ENCODE measurements at places on chromosomes 1 and 21. TPM values are rescaled to one million over a fixed set of nuclear protein-coding genes. Genes with fewer than 3 reads are reported as not detected.

- peak; percentile 14 for DNase-seq
Observed at GRCh38 chr1:186091222-186091720, 283.8 kb downstream of the TPR start.

GRCh38 chr1:179141592-179142251, 59.9 kb downstream of the TOR3A start:
- peak; percentile 76 for DNase-seq

- DNase-seq, result no peak
Observed at GRCh38 chr21:29290240-29290639, 8.5 kb upstream of the BACH1 start.

DNA sequence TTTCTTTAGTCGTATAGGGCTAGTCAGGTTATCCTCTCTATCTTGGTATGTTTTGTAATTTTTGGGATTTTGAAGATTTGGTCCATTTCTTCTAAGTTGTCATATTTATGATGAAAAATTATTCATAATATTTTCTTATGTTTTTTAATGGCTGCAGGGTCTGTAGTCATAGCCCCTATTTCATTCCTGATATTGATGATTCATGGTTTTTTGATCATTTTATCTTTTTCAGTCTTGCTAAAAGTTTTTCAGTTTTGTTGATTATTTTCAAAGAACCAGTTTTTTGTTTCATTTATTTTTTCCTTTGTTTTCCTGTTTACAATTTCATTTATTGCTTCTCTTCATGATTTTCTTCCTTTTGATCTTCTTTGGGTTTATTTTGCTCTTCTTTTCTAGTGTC, 50.2 kb downstream of the DIRAS3 start:
- DNase-seq, result no peak

DNA sequence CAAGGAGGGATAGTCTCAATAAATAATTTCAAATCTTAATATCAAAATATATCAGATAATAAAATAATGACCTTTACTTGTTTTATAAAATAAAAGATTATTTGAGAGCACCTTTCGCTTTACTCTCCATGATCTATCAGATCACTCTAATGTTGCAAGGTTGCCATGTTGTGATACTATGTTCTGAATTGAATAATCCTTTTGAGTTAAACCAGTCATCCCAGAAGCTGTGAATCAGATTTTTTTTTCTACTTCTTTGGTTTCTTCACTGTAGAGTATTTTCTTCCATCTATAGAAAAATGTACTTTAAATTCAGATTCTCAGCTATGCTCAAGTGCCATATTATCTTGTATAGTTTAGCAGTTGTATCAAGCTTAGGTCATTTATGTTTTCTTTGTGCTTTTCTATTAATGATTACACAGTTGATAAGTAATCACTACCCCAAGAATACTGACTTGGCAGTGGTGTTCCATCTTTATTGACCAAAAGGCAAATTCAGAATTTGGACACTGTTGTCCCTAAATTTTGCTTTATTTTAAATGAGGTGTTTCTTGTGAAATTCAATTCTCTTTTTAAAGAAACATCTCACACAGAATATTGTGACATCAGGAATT, 32.9 kb downstream of the BRDT start:
- no peak for DNase-seq

GRCh38 chr1:230076121-230076520, 9.1 kb downstream of the GALNT2 start:
- DNase-seq, result no peak

GRCh38 chr1:78289603-78290002, 201.2 kb upstream of the PTGFR start:
- no peak for DNase-seq

DNA sequence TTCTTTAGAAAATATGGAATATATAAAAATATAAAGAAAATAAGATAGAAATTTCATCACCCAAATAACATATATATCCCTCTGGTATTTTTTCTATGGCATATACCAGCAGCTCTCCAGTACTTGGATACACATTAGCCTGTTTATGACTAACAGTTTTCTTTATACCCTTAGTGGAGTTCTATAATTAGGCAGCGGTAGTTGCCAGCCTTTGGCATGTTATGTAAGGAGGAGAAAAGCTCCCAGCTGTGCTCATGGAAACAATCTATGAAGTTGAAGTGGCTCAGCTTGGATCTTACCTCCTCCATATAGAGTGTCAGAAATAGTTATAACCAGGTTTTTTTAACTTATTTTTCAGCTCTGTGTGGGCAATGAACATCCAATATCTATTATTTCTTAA, 1636.8 kb downstream of the AMY1C start:
- no peak for DNase-seq

- no peak for DNase-seq
Observed at GRCh38 chr21:37424396-37424795, 57.8 kb downstream of the DYRK1A start.

DNA sequence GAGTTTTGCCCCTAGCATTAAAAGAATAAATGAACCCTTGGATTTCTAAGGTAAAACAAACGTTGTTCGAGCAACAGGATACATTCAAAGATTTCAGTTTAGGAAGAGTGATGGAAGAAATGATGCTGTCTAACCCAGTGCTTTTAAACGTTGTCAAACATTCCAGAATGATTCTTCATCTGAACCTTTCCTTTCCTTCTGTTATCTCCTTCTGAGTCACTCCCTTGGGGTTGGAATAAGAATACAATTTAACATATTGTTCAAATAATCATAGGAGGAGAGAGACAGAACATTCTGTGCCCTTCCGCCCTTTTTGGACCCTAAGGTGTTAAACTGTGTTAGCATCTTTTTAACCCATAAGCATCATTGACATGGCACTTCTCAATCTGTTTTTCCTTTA, 61.1 kb upstream of the RCOR3 start:
- DNase-seq, result peak; percentile 72

DNA sequence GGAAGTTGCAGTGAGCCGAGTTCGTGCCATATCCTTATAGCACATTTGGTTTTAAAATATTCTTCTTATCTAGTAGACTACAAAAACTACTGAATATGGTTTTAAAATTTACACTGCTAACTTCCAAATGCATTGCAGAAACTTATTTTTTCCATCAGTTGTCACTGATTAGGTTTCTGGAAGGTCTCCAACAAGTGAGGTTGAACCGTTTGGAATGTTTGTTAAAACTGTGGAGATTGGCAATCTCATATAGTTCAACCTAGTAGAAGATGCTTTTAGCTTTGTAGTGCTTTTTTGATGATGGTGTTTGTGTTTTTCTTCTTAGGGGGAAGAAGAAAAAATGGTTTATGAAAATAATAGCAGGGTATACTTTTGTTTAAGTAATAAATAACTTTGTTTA, 12.9 kb downstream of the CENPF start:
- DNase-seq, result peak; percentile 52

GRCh38 chr1:27569088-27569460, 34.9 kb downstream of the AHDC1 start:
- DNase-seq, result no peak

- peak; percentile 36 for DNase-seq
Observed at GRCh38 chr1:1290238-1290731, 10.0 kb downstream of the SCNN1D start.

- no peak for DNase-seq
Observed at GRCh38 chr21:33219954-33220353, 9.8 kb upstream of the IFNAR2 start.

DNA sequence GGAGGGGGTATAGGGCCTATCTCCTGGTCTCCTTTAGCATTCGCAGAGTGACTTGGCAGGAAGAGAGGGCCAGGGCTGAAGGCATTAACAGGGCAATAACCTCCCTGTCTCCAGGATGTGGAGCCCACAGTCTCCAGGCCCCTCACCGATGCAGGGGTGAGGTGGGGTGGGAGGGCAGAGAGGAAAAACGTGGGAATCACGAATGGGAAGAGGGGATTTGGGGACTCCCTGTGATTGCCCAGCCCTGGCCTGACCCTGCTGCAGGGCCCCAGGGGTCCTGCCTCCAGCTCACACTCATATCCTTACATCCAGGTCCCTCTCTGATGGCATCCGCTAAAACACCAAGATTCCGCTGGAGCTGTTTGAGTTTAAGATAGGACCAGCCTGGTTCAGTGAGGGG, 14.6 kb downstream of the TFAP2E start:
- no peak for DNase-seq

DNA sequence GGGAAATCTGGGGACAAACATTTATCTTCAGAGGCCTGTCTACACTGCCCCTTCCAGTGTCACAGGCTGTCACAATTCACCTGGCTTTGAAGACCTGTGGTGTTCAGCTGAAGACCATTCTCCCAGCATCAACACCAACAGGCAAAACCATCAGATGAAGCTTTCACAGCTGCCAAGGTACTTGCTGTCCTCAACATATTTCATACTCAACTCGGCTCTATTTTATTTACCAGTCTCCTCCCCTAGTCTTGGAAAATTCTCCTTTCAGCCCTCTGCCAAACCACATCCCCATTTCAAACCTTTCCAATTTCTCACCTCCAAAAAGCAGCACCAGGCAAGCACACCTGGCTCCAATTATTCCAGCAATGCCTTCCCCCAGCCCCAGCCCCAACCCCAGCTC, 108.8 kb downstream of the TGFBR3 start:
- DNase-seq, result no peak

DNA sequence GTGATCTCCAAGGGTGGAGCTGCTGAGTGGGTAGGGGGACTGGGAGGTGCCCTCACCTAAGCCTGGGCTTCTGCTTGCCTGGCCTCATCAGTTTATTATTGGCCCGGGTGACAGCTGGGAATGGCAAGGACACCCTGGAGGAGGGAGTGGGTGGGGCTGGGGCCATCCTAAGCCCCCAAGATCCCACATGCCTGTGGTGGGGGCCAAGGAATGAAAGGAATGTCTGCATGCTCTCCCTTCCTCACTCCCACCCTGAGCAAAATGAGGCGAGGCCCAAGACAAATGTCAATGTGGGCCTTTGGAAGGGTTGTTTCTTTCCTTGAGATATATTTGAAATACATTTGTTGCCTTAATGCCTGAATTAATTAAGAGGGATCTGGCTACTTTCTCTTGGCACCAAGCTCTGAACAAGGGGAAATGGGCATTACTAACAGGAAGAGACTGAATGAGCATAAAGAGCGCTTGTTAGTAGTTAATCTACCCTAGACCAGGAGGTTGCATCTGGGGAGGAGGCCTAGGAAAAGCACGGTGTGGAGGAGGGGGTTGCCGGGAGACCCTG, 19.7 kb upstream of the CHI3L1 start:
- no peak for DNase-seq

GRCh38 chr1:25126562-25126961, 105.7 kb downstream of the SYF2 start:
- peak; percentile 34 for DNase-seq

DNA sequence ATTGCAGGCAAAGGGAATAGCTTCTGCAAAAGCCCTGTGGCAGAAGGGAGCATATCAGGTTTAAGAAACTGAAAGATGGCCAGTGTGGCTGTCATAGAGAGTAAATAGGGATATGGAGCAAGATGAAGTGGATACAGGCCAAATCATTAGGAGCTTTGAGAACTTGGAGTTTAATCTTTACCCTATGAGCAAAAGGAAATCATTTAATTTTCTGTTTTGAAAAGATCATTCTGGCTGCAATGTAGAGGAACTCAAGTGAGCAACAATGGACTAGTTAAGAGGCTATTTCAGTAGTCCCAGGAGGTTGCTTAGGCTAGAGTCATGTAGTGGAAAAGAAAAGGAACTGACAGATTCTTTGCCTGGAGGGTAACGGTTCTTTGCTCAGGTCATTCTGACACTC, 47.2 kb downstream of the RAP1A start:
- no peak for DNase-seq

HHAT gene
- total RNA-seq, result 4.2 TPM

VANGL2 gene
- total RNA-seq, result 0.34 TPM

ATP1A2 gene
- total RNA-seq, result not detected

PRDM15 gene
- 4.8 TPM for total RNA-seq

SLC5A3 gene
- total RNA-seq, result 33.2 TPM

PDC gene
- total RNA-seq, result not detected

PPIE gene
- 51.9 TPM for total RNA-seq

NTMT2 gene
- not detected for total RNA-seq

B4GALT3 gene
- 36.6 TPM for total RNA-seq

DAB1 gene
- total RNA-seq, result 0.47 TPM

ZSWIM5 gene
- total RNA-seq, result 0.02 TPM

PADI2 gene
- total RNA-seq, result 0.12 TPM

INSRR gene
- total RNA-seq, result not detected

GRIK1 gene
- not detected for total RNA-seq
